Amniotic stem cell (primary cell): ENCODE measurements at places on chromosomes 6 and 20.

GRCh38 chr6:133542056-133542821, 301.1 kb downstream of the EYA4 start:
- no peak for DNase-seq

DNA sequence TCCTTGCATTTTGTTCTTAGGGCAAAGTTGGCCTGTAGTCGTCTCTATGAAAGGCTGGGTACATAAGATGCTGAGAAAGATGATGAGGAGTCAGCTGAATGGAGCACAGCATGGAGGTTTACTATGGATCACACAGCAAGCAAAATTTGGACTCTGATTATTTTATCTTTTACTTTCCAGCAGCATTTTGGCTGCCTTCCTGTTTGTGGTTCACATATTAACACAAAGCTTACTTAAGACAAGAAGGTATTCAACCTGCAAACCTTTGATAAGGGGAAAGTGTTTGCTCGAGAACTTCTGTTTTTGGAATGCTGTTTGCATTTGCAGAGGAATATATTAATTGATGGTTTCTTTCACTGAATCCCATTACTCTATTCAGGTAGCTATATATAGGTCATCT, 103.1 kb upstream of the ENPP5 start:
- no peak for DNase-seq

DNA sequence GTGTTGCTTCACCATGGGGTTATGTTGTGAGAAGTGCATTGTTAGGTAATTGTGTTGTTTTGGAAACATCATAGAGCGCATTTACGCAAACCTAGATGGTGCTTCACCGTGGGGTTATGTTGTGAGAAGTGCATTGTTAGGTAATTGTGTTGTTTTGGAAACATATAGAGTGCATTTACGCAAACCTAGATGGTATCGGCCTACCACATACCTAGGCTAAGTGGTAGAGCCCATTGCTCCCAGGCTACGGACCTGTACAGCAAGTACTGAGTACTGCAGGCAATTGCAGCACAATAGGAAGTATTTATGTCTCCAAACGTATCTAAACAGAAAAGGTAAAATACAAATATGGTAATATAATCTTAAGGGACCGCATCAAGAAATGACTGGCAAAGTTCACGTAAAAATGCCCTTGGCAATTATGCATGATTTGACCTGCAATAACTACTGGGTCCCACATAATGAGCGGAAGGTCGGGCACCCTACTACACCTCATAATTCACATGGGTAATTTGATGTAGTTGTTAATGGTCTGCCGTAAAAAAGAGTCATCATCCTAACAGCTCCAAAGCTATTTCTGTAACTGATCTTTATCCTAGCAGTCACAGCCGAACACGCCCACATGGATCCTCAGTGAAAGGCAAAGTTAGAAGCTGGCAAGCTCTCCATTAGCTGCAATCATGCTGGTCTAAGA, 76.0 kb downstream of the RSPH3 start:
- DNase-seq, result no peak

- no peak for DNase-seq
Measured at GRCh38 chr6:70388814-70389213, 24.5 kb upstream of the FAM135A start.

- no peak for DNase-seq
Measured at GRCh38 chr6:147868427-147869190, 360.1 kb downstream of the SAMD5 start.
